ENCODE measurements at places on chromosomes 2 and 18. TPM values are rescaled to one million over a fixed set of nuclear protein-coding genes. Genes with fewer than 3 reads are reported as not detected.

SRD5A2 gene
- total RNA-seq, result not detected

DNA sequence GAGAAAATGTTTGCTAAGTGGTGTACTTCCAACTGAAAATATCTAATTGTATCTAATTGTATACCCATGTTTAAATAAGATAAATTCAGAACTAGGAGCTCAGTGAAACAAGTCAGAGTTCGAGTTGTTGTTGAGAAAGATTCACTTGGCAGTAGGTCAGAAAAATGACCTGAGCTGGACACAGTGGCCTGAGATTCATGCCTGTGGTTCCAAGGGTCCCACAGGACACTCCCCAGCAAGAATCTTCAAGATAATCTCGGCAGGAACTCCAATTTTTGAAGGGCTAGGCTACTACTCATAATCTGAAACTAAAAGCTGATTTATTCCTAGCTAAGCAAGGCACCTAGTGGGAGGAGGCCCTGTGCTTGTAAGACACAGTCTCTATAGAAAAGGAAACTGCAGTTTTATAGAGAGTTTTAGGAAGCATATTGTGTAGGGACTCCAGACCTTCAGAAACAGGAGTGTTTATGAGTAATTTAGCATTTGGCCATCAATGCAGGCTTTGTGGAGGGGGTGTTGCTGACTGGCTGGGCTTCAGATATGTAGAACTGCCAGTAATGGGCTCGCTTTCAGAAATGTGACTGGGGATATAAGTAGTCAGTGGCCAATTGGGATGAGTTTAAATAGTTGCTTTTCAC is 43.2 kb downstream of the SP140 start:
- no peaks in the 10 kb centered on the region for H3K27me3 ChIP-seq
- peak; percentile 1 for DNase-seq
- H3K4me1 ChIP-seq, result no peaks in the 10 kb centered on the region
- H3K27ac ChIP-seq, result no peak overlapping the region
- H3K36me3 ChIP-seq, result no peaks in the 10 kb centered on the region
- H3K4me3 ChIP-seq, result no peak overlapping the region

DNA sequence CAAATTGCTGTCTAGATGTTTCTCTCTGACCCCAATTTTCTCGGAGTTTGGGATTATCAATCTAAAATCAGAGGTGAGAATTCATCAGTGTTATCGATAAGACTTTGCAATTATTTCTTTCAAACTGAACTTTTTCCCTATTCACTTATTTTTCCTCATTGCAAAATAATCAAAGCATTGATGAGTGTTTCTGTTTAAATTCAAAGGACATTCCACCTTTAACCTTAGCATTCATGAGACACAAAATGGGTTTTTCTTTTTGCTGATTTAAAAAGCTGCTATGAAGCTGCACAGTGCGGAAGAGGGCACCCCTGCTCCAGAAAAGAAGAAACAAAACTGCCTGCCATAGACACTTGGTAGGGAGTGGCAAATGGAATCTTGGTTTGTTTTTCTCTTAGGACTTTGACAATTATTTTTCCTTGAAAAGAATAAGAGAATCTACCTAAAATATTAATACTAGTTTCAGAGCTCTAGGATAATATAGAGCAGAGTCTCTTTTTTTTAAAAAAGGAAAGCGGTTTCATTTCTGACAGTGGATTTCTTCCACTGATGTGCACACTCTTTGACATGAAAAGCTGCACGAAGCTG is 203.4 kb downstream of the TGIF1 start:
- no peak for DNase-seq
- H3K4me1 ChIP-seq, result peaks cover 27% of the 10 kb centered on the region
- no peaks in the 10 kb centered on the region for H3K27me3 ChIP-seq
- H3K27ac ChIP-seq, result peak overlapping the region; percentile 94

DNA sequence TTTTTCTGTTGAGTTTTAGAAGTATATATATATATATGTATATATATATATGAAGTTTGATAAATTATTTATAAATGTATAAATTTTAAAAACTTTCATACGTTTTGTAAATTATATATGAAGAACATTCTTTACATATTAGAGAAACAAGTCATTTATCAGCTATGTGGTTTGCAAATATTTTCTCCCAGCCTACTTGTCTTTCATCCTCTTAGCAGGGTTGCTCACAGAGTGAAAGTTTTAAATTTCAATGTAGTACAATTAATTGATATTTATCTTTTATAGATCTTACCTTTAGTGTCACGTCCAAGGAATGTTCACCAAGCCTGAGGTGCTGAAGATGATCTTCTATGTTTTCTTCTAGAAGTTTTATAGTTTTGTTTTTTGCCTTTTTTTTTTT is 78.3 kb upstream of the HS6ST1 start:
- H3K4me1 ChIP-seq, result peaks cover 5% of the 10 kb centered on the region
- no peak overlapping the region for H3K27ac ChIP-seq
- no peaks in the 10 kb centered on the region for H3K27me3 ChIP-seq
- peak; percentile 30 for DNase-seq

GRCh38 chr2:96797066-96797625 is 18.9 kb upstream of the CNNM3 start:
- no peak overlapping the region for H3K4me3 ChIP-seq
- H3K4me1 ChIP-seq, result no peaks in the 10 kb centered on the region
- DNase-seq, result no peak
- no peaks in the 10 kb centered on the region for H3K27me3 ChIP-seq

DNA sequence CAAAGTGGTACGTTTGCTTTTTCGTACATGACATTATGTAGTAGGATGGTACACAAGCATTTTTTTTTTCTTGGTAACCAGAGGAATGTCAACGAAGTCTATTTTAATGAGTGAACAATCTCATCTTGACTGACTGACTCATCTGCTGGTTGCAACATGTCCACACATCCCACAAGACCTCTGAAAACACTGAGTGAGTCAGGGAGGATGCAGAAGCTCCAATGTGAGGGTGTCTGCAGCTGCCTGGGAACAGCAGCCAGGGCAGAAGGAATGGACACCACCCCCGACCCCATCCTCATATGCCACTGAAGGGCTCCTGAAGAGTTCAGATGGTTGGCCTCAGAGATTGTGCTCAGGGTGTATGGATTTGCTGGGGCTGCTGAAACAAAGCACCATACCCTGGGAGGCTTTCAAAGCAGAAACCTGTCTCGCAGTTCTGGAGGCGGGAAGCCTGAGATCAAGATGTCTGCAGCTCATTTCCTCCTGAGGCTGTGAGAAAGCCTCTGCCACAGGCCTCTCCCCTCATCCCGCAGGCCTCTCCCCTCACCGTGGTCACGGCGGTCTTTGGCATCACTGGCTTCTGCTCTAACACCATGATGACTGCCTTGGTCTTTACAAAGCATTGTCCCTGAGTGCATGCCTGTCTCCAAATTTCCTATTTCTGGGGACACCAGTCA is 124.6 kb downstream of the LRATD1 start:
- no peaks in the 10 kb centered on the region for H3K27me3 ChIP-seq
- no peak overlapping the region for H3K27ac ChIP-seq
- no peak overlapping the region for H3K4me3 ChIP-seq

GRCh38 chr18:23618862-23619387 is 32.6 kb upstream of the NPC1 start:
- H3K36me3 ChIP-seq, result no peaks in the 10 kb centered on the region
- peaks cover 23% of the 10 kb centered on the region for H3K27me3 ChIP-seq
- peak overlapping the region; percentile 48 for H3K4me3 ChIP-seq
- DNase-seq, result no peak
- no peak overlapping the region for H3K27ac ChIP-seq

- no peak for DNase-seq
- H3K27me3 ChIP-seq, result no peaks in the 10 kb centered on the region
- H3K36me3 ChIP-seq, result no peaks in the 10 kb centered on the region
- H3K27ac ChIP-seq, result no peak overlapping the region
These were observed 44.1 kb downstream of the ANKRD44 start for GRCh38 chr2:197266477-197266876.

GRCh38 chr2:147789720-147790119 is 55.1 kb upstream of the ACVR2A start:
- H3K4me3 ChIP-seq, result no peak overlapping the region
- no peak overlapping the region for H3K27ac ChIP-seq
- H3K4me1 ChIP-seq, result peaks cover 2% of the 10 kb centered on the region
- no peaks in the 10 kb centered on the region for H3K27me3 ChIP-seq
- H3K36me3 ChIP-seq, result no peaks in the 10 kb centered on the region
- DNase-seq, result peak; percentile 77

GRCh38 chr2:667332-667999 is 9.7 kb downstream of the TMEM18 start:
- H3K27ac ChIP-seq, result no peak overlapping the region
- H3K4me1 ChIP-seq, result peaks cover 4% of the 10 kb centered on the region
- no peak overlapping the region for H3K4me3 ChIP-seq
- no peaks in the 10 kb centered on the region for H3K27me3 ChIP-seq
- H3K36me3 ChIP-seq, result peaks cover 22% of the 10 kb centered on the region

DNA sequence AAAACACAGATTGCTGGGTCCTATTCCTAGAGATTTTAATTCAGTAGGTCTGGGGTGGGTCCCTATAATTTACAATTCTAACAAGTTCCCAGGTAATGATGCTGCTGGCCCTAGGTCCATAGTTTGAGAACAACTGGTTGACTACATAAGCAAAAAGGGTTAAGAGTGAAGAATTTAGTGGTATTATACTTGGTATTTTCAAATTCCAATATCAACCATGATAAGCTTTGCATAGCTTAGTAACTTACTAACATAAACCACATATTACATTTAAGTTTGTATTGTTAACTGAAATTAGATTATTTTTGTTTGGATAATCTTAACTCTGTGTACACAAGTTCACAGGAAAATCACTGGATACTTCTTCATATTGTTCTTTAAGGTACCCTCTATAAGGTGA is 862.9 kb upstream of the ACVR2A start:
- peak overlapping the region; percentile 65 for H3K27ac ChIP-seq
- peaks cover 2% of the 10 kb centered on the region for H3K4me1 ChIP-seq
- H3K27me3 ChIP-seq, result no peaks in the 10 kb centered on the region
- no peak overlapping the region for H3K4me3 ChIP-seq

DNA sequence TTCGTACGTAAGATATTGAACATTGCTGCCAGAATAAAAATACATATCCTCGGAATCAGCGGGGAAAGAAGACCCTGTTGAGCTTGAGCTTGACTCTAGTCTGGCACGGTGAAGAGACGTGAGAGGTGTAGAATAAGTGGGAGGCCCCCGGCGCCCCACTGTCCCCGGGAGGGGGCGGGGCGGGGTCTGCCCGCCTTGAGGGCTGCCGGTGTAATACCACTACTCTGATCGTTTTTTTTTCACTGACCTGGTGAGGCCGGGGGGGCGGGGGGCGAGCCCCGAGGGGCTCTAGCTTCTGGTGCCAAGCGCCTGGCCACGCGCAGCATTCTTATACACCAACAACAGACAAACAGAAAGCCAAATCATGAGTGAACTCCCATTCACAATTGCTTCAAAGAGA is 324.0 kb upstream of the REG3G start:
- H3K27ac ChIP-seq, result no peak overlapping the region
- no peak for DNase-seq
- H3K4me3 ChIP-seq, result no peak overlapping the region
- no peaks in the 10 kb centered on the region for H3K36me3 ChIP-seq
- H3K27me3 ChIP-seq, result no peaks in the 10 kb centered on the region

GRCh38 chr2:164032995-164033394 is 297.2 kb upstream of the FIGN start:
- H3K4me3 ChIP-seq, result no peak overlapping the region
- H3K27me3 ChIP-seq, result no peaks in the 10 kb centered on the region

DNA sequence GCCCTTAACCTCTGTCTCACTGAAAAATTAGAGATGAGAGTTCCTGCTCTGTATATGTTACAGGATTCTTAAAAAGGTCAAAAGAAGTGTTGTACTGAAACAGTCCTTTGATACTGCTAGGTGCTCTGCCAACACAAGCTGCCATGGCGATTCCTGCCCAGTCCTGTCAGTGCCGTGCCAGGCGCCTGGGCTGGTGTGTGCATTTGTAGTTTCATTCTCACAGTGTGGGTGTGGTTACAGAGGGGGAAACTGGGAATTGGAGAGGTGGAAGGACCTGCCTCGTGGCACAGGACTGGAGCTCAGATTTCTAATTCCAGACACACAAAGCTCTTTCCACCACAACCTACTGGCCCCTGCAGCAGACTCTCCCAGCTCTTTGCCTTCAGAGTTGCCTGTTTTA is 122.3 kb upstream of the RAB6C start:
- DNase-seq, result no peak
- no peaks in the 10 kb centered on the region for H3K4me1 ChIP-seq
- H3K4me3 ChIP-seq, result no peak overlapping the region
- no peaks in the 10 kb centered on the region for H3K36me3 ChIP-seq
- no peaks in the 10 kb centered on the region for H3K27me3 ChIP-seq
- H3K27ac ChIP-seq, result no peak overlapping the region

- no peaks in the 10 kb centered on the region for H3K36me3 ChIP-seq
- H3K4me1 ChIP-seq, result no peaks in the 10 kb centered on the region
- H3K27me3 ChIP-seq, result peaks cover 2% of the 10 kb centered on the region
- no peak overlapping the region for H3K4me3 ChIP-seq
These were observed 89.5 kb upstream of the STK39 start for GRCh38 chr2:168336786-168337388.

DNA sequence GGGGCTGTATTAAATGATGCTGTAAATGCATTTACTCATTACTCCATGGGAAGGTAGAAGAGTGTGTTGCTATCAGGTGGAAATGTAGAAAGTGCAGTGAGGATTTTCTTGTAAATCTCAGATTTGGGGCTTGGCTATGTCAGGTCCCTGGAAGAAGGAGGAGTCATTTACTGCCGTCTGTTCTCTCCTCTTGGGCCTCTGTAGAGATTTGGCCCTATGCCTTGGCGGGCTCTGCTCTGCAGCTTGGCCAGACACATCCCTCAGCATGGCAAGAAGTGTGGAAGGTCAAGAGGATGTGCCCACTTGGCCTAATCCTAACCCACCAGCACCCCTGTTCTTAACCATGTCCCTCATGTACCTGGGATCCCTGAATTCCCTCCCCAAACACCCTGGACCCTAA is 6.7 kb downstream of the IL1R1 start:
- DNase-seq, result no peak
- H3K27ac ChIP-seq, result no peak overlapping the region
- H3K36me3 ChIP-seq, result peaks cover 61% of the 10 kb centered on the region

DNA sequence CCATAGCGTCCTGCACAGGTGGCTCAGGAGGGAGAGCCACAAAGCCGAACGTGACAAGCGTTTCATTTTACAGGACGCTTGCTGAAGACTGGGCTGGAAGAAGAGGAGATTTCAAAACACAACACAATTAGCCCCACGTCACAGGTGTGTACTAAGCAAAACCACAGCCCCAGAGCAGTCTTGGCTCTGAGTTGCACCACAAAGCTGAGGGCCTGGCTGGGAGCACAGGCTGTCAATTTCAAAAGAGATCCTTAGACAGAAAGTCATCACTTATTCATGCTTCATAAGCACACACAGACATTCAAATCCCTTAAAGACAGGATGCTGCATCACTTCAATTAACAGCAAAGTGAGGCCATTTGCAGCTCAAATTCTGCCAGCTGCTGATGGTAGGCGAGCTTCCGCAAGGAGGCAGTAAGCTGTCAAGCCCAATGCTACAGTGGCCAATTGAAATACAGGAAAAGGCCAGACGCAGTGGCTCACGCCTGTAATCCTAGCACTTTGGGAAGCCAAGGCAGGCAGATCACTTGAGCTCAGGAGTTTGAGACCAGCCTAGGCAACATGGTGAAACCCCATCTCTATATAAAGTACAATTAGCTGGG is 79.6 kb downstream of the SKA1 start:
- no peaks in the 10 kb centered on the region for H3K36me3 ChIP-seq
- no peak overlapping the region for H3K4me3 ChIP-seq
- no peaks in the 10 kb centered on the region for H3K4me1 ChIP-seq
- no peaks in the 10 kb centered on the region for H3K27me3 ChIP-seq
- no peak overlapping the region for H3K27ac ChIP-seq
- no peak for DNase-seq

All from IMR-90 (cell line).